Adipocyte (in vitro differentiated cells): ENCODE measurements at places on chromosomes 12 and 14.
A peak's percentile ranks its signal among the peaks of the same experiment; 100 is the strongest.

DNA sequence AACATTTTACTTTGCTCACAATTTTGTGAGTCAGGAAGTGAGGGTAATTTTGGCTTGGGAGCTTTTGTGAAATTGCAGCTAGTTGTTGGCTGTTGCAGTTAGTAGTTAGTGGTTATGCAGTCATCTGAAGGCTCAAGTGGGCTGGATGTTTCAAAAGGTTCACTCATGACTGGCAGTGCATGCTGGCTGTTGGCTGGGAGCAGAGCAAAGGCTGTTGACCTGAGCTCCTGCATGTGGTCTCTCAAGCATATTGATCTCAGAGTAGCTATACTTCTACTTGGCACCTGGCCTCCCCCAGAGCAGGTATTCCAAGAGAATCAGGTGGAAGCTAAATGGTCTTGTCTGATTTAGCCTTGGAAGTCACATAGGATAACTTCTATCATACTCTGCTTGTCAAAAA, 414.1 kb upstream of the STXBP6 start:
- DNase-seq = no peak

- DNase-seq = no peak
Observed at GRCh38 chr12:52122904-52123303, 43.4 kb downstream of the SMIM41 start.

GRCh38 chr12:59672273-59672672, 76.4 kb downstream of the SLC16A7 start:
- no peak for DNase-seq

DNA sequence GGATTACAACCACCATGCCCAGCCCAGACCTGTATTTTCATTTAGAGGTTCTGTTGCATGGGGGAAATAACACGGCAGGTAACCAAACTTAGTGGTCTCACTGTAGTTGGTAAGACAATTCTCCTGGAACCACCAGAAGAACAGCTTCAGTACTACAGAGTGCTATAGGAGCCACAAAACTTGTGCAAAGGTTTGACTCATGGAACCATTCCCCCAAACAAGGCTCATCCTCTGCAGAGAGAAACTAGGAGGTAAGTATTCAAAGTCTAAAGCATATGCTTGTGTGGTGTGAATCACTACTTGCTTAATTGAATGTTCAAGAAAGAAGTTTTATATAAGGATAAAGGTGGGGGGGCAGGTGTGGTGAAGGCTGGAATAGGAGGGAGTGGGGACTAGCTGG, 58.7 kb downstream of the GNS start:
- DNase-seq = no peak

- DNase-seq = no peak
Observed at GRCh38 chr12:128810182-128811127, 13.3 kb downstream of the SLC15A4 start.

GRCh38 chr14:25350802-25351201, 300.9 kb upstream of the STXBP6 start:
- no peak for DNase-seq

GRCh38 chr14:23633160-23633701, 2.9 kb upstream of the DHRS2 start:
- DNase-seq = peak; percentile 23

- no peak for DNase-seq
Observed at GRCh38 chr14:37968664-37969240, 239.0 kb upstream of the SSTR1 start.

DNA sequence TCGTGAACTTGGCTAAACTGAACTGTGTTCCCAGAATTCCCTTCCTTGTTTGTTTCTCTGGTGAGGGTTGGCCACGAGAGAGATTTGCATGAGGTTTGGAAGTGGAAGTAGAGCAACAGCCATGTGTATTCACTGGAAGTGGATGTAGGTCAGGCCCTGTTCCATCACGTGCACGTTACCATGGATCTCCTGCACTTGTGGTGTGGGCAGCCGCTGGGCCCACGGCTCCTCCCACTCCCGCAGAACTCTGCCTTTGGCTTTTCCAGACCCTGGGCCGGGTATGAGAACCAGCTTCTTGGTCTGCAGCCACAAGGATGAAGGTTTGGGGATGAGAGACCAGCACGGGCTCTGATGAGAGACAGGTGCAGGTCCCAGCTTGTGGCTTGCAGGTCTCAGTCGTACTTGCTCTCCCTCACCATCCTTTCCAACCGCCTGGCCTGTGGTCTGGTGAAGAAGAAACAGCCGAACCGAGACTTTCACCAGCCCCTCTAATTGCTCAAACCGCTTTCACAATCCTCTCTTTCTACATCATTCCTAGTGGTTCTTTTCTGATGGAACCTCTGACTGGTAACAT, 94.9 kb downstream of the DUSP16 start:
- DNase-seq = no peak

- DNase-seq = no peak
Observed at GRCh38 chr12:9872162-9872561, 3.0 kb upstream of the CLEC2B start.

DNA sequence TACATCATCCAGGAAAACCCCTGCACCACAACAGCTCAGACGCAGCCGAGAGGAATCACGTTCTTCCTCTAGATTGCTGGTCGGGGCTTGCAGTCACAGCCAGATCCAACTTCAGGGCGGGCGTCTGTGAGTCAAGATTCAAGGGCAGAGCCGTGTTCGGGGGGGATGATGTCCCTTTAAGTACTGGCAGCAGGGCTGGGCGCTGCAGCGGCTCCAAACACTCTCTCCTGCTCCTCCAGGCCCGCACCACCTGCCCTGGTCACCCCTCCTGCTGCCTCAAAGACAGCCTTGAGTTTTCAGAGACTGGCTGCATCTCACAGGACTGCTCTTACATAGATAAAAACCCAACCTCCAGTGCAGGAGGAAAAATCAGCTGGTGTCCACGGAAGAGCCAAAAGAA, 68.3 kb downstream of the KDM2B start:
- no peak for DNase-seq

DNA sequence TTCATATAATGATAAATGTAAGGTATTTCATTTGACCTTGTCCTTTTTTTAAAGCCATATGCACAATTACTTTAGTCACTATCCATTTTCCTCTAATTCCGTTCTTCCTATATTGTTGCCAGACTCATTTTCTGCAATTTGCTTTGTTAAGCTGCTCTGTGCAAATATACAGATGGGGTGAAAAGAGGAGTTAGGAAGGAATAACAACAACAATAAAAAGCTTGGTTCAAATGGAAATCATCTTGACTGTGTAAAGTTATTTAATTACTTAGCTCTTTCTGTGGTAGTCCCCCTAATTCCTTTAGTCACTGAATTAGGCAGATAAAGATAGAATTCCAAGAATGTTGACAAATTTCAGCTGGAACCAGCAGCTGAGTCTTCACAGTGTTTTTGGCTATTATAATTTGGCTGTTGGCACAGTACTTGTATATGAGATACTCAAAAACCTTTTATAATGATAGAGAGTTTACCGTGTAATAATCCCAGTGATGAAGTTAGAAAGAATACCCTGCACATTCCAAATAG, 838.0 kb downstream of the RPS29 start:
- no peak for DNase-seq

- no peak for DNase-seq
Observed at GRCh38 chr12:5348491-5348890, 83.4 kb upstream of the NTF3 start.

GRCh38 chr12:59386236-59386635, 209.6 kb upstream of the SLC16A7 start:
- DNase-seq = peak; percentile 74

DNA sequence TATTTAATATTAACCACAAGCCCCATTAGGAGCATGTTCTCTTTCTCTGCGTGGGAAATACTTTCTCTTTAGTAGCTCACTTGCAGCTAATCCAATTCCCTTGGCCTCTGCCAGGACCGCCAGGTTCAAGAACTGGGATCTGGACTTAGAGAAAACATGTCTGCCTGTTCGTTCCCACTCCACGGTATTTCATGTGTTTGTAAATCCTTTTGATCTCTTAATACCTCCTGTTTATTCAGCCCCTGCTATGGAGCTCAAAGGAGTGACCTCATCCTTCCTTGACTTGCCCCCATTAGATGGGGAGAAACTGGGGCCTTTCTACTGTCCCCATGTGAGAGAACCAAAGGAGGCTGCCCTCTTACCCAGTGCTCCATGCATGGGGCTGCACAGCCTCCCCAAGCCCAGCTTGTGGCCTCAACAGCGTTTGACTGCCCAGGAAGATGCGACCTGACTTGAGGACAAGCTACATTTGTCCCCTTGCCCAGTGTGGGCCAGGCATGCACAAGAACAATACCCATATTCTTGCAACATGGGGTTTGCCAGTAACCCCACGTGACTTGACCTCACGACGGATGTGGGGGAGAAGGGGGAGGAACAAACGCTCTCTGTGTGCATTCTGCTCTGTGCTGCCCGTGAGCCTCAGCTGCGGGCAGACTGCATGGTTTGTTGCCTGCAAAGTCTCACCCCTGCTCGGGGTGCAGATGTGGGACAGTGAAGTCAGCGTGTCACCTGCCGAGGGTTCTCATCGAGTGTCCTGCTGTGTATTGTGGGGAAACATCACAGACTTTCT, 30.3 kb downstream of the CD9 start:
- peak; percentile 27 for DNase-seq

DNA sequence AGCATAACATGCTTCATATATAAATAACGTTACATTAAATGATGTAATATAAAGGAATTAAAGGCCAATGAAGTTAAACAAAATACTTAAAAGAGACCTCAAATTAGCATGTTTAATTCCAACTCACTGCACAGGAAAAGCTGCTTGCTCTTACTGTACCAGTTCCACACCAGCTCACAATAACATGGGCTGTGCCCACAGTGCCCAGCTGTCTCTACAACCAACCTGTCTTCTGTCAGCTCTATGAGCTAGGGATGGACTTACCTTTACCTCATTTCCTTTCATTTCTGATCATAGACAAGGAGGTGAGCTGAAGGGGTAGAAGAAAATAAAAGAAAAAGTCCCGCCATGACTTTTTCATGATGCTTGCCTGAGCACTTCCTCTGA, 64.8 kb downstream of the NKX2-1 start:
- no peak for DNase-seq

DNA sequence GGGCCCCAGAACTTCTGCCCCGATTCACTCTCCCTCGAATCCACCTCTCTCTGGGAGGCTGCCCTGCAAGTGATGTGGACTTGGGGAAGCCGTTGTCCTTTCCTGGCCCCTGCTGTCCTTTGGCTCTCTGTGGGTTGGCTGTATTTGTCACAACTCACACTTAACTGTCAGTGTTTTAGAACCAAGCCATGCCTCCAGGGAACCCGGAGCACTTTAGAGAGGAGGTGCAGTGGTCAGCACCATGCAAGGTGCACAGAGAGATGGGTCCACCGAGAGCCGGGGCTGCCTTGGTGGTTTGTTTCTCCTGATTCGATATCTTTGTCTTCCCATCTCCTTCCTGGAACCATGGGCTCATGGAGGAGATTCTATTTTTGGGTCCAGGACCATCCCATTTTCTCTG, 129.5 kb upstream of the RTL1 start:
- no peak for DNase-seq

DNA sequence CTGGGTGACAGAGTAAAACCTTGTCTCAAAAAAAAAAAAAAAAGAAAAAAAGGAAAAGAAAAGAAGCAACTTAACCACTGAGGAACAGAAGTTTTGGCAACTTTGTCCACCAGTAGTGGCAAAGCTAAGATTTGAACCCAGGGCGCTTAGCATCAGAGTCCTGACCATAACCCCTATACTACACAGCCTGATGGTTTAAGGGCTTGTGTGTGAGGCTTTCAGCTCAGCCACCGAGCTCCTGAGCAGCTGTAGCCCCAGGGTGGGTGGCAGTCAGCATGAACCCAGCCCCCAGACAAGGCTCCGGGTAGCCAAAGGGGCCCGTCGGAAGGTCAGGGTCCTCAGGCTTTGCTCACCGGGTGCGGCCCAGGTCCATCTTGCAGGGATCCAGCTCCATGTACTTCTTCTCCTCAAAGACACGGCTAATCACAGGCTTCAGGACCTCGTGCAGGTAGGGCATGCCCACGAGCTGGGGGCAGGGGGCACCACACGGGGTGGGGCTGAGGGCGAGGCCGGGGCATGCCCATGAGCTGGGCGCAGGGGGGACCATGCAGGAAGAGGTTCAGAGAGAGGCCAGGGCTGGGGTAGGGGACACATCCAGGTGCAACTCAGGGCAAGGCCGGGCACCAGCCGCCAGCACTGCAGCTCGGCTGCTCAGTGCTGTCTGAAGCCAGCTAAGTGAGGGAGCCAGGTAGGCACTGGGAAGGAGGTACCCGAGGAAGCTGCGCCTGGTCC, 20.9 kb downstream of the RASAL1 start:
- no peak for DNase-seq

- DNase-seq = no peak
Observed at GRCh38 chr12:117967043-117967442, 1.7 kb downstream of the KSR2 start.

DNA sequence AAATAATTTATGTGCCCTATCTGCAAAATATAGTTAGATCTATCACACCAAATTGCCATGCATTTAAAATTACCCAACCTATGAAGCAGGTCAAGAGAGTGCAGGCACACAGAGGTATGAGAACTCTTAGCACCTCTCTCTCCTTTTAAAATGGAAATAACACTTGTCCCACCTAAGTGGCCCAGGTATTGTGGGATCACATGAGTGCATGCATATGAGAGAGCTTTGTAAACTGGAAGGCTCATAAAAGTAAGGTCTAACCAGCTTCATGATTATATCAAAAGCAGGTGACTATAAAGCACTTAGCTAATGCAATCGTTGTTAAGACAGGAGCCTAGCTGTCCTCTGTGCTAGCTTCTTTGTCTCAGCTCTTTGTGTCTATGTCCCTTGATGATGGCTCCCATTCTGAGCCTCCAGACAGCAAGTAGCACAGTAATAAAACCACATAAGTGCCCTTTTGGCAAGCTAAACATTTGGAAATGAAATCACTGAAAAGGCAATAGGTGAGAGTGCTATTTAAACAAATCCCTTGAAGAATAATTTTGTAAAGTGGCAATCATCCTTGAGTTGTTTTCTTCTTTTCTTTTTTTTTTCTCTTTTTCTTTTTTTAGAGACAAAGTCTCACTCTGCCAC, 219.0 kb downstream of the NTF3 start:
- no peak for DNase-seq
